Stimulated activated CD4-positive, alpha-beta T cell treated with anti-CD3 and anti-CD28 coated beads, Interleukin-2, amount 100 ng/mL, for 24 hours (primary cell): ENCODE measurements at places on chromosomes 16 and 17.

GRCh38 chr17:37158290-37158689 lies 209.5 kb downstream of the AATF start:
- DNase-seq = no peak

- DNase-seq = peak; percentile 34
Observed at GRCh38 chr17:82031303-82031884, at the start of gene RAC3. Gene RAC3, plus strand, starts transcription at chr17:82031678. Its CDS starts 84 bp downstream, at chr17:82031762.

- DNase-seq = no peak
Observed at GRCh38 chr16:86509759-86510464, 415 bp upstream of the FOXF1 start.

GRCh38 chr17:43118679-43119615 lies 6.2 kb downstream of the BRCA1 start:
- no peak for DNase-seq

GRCh38 chr16:64654178-64654577 lies 467.7 kb downstream of the CDH11 start:
- DNase-seq = no peak

DNA sequence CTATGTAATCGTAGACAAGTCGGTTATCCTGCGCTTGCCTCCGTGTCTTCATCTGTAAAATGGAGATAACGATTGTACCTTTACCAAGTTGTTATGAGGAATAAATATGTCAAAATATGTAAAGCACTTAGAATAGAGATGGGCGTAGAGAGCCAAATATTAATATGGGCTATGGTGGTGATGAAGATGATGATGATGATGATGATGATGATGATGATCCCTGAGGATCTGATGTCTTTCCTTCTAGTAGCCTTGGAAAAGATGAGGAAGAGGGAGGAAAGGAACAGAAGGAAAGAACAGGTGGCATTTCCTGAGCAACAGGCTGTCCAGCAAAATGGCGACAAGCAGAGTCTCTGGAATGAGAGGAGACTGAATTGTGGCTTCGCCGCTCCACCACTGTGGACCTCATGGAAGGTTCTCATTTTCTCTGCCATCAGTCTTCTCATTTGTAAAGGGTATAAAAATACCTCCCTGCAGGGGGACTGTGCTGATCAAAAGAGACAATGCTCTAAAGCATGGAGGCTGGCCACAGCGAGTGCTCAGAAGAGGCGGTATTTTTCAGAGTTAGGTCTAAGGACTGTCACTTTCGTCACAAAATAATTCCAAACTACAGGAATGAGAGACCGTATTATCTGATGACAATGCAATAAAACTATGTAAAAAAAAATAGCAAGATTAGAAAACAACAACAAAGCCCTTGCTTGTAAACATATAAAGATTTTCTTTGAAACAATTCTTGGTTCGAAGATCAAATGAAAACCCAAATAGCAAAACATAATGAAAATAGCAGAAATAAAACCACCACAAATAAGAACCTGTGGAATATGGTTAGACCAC lies 17.2 kb upstream of the RCVRN start:
- no peak for DNase-seq

- no peak for DNase-seq
Observed at GRCh38 chr16:68223072-68223471, 12.9 kb downstream of the ESRP2 start.

DNA sequence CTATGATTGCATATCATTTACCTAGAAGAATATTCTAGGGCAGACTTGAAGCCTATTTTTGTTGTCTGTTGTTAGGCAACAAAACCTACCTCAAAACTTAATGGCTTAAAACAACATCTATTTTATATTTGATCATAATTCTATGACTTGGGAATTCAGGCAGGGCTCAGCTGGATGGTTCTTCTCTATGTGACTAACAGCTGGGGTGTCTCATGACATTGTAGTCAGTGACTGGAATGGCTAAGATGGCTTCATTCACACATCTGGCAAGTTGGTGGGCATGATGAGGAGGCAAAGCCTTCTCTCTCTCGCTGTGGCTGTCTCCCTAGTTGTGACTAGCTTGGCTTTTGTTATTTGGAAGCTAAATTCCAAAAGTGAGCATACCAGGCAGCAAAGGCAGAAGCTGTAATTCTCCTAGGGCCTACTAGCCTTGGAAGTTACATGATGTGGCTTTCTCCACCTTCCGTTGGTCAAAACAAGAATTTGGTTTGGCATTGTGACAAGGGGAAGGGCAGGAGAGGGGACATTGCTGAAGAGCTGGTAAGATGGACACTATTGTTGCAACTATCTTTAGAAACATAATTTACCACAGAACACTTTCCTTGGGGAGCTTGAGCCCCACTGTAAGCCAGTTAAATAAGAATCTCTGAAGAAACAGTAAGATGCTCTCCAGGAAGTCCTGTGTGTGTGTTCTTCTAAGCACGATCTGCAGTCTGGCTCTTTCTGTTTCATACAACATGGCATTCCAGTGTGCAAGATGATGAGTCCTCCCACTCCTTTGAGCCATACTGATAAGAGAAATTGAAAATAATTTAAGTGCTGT lies 39.4 kb downstream of the ZNRF1 start:
- no peak for DNase-seq

DNA sequence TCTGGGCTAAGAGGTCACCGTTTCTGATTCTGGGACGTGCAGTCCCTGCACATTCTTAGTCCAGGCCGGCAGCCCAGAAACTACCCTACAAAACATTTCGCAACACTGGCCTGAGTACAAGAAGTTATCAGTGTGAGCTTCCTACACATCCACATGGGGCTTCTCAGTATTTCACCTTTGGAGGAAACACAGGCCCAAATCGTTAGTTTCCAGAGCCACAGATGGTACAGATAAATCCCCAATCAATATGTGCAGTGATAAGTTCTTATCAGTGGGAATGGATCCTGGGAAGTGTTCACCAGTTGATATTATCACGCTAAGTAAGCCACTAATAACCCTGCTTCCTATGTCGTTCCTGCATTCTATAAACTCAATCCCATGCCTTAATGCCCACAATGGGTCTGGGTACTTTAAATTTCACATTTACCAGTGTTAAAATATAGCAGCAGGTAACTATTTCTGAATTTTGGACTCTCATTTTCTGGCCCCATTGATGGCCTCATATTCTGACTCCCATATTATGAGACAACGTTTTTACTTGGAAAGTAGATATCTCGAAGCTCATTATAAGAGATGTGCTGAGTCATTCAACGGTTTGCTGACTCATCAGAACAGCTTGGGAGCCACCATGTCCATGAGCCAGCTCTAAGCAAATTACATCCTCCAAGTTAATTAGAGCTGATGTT lies 370.2 kb upstream of the MAF start:
- no peak for DNase-seq

DNA sequence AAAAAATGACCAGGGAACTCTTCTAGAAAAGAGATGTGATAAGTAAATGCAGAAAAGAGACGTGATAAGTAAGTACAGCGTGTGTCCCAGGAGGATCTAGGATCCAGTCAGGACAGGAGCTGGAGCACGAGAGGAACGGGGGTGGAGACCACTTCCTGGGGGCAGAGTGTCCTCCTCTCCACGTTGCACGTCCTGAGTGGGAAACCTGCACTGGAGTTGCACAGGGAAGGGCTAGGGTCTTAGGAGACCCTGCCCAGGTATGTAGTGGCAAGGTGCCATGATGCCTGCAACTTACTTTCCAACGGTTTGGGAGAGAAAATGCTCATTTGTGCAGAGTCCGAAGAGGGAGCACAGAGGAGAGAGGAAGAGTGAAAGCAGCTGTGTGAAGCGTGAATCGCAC lies 55.8 kb downstream of the RNF213 start:
- DNase-seq = no peak
